Spinal cord (tissue), 10 donors: ENCODE measurements at places on chromosomes 7 and 10. TPM values are rescaled to one million over a fixed set of nuclear protein-coding genes. Genes with fewer than 3 reads are reported as not detected.

Gene ANXA7
- polyA plus RNA-seq: 59.2 TPM

Gene CHAT
- polyA plus RNA-seq: 1.8 TPM

Gene ZNF853
- polyA plus RNA-seq: 46.8 TPM

Gene LRIT2
- 0.33 TPM for polyA plus RNA-seq

Gene MAD1L1
- polyA plus RNA-seq: 40.8 TPM

Gene PSMC2
- 103 TPM for polyA plus RNA-seq

Gene NFE2L3
- 12.5 TPM for polyA plus RNA-seq

Gene GPR158
- polyA plus RNA-seq: 8.5 TPM

Gene GIMAP4
- polyA plus RNA-seq: 21.1 TPM

Gene C10orf62
- 0.26 TPM for polyA plus RNA-seq

Gene TRPV5
- not detected for polyA plus RNA-seq

Gene PARP12
- polyA plus RNA-seq: 10.5 TPM

Gene DOCK4
- 61.6 TPM for polyA plus RNA-seq

Gene HOXA10
- polyA plus RNA-seq: 0.27 TPM

Gene CABCOCO1
- polyA plus RNA-seq: 6.9 TPM

Gene UCMA
- 0.42 TPM for polyA plus RNA-seq

Gene VSTM4
- 16.7 TPM for polyA plus RNA-seq

Gene CTAGE6
- not detected for polyA plus RNA-seq

Gene METTL27
- 0.49 TPM for polyA plus RNA-seq

Gene BNIP3
- polyA plus RNA-seq: 78.4 TPM

Gene HOXA3
- polyA plus RNA-seq: 36.9 TPM

Gene NEUROG3
- polyA plus RNA-seq: not detected

Gene ATG9B
- 21.3 TPM for polyA plus RNA-seq

Gene USP54
- 79.0 TPM for polyA plus RNA-seq

Gene MALSU1
- 53.9 TPM for polyA plus RNA-seq

Gene GPR15LG
- polyA plus RNA-seq: not detected

Gene VGF
- 70.2 TPM for polyA plus RNA-seq

Gene AGMO
- polyA plus RNA-seq: 0.30 TPM

Gene CLRN3
- 0.18 TPM for polyA plus RNA-seq

Gene JAZF1
- 66.0 TPM for polyA plus RNA-seq

Gene ACHE
- 108 TPM for polyA plus RNA-seq

Gene SRRM3
- polyA plus RNA-seq: 80.0 TPM

Gene CPN1
- 0.25 TPM for polyA plus RNA-seq

Gene ELOVL3
- 0.42 TPM for polyA plus RNA-seq

Gene CDHR3
- polyA plus RNA-seq: 27.3 TPM

Gene COX19
- 19.0 TPM for polyA plus RNA-seq

Gene MMS19
- 68.9 TPM for polyA plus RNA-seq

Gene C10orf67
- 0.56 TPM for polyA plus RNA-seq

Gene WDR11
- 68.4 TPM for polyA plus RNA-seq

Gene HOXA11
- 0.27 TPM for polyA plus RNA-seq

Gene ITPRID1
- 0.09 TPM for polyA plus RNA-seq

Gene INMT
- 0.35 TPM for polyA plus RNA-seq

Gene FAM25C
- not detected for polyA plus RNA-seq

Gene INHBA
- polyA plus RNA-seq: 2.6 TPM

Gene CHCHD3
- polyA plus RNA-seq: 48.8 TPM

Gene TCAF2
- polyA plus RNA-seq: 2.7 TPM

Gene PIK3AP1
- polyA plus RNA-seq: 2.1 TPM

Gene ATRNL1
- polyA plus RNA-seq: 16.8 TPM

Gene CTBP2
- 96.2 TPM for polyA plus RNA-seq

Gene TDRD1
- polyA plus RNA-seq: 0.26 TPM

Gene CLIP2
- 110 TPM for polyA plus RNA-seq

Gene FBXO24
- polyA plus RNA-seq: 2.6 TPM

Gene EGFR
- 28.7 TPM for polyA plus RNA-seq

Gene DPP6
- 96.3 TPM for polyA plus RNA-seq

Gene ZNF425
- 6.3 TPM for polyA plus RNA-seq

Gene GRM3
- polyA plus RNA-seq: 27.2 TPM

Gene RARRES2
- 91.8 TPM for polyA plus RNA-seq

Gene BCCIP
- 68.4 TPM for polyA plus RNA-seq

Gene EIF5AL1
- 2.2 TPM for polyA plus RNA-seq
